ENCODE measurements at places on chromosomes 2 and 18.

DNA sequence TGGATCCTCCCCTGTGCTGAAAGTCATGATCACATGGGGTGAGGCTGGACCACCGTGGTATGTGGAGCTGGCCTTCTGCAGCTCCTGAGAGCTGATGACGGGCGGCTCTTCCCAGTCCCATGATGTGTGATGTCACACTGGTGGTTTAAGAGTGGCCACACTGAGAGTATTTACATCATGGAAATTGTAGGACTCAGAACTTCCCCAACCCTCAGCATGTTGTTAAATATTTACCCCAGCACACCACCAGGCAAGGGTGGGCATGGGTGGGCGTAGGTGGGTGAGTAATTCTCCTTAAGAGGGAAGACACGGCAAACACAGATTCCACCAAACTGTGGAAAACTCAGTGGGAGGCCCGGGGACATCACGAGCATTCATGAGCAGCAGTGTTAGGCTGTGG is 106.8 kb downstream of the ALPK2 start:
- DNase-seq: no peak

- no peak for DNase-seq
Observed at GRCh38 chr2:136106505-136106904, 11.4 kb downstream of the CXCR4 start.

DNA sequence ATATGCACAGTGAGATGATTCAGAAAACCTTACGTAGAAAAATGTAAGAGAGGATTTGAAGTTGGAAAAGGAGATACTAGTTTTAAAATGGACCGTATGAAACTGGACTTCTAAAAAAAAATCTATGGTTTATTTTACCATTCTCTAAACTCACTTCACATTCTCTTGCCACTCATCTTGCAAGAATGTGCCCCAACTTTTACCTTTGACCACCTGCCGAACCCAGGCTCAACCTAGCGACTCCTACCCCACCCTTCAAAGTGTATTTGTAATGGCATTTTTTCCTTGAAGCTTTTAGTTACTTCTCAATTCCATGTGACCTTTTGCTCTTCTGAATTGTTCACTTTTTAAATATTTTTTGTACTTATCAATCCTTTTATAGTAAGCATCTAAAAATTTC is 160.8 kb downstream of the PHLPP1 start:
- no peak for DNase-seq

- no peak for DNase-seq
Observed at GRCh38 chr2:119119999-119120756, 38.4 kb downstream of the C1QL2 start.

GRCh38 chr2:118970396-118971135 is 28.6 kb downstream of the MARCO start:
- DNase-seq: no peak

- DNase-seq: no peak
Observed at GRCh38 chr2:96647681-96648080, 5.1 kb downstream of the FER1L5 start.

DNA sequence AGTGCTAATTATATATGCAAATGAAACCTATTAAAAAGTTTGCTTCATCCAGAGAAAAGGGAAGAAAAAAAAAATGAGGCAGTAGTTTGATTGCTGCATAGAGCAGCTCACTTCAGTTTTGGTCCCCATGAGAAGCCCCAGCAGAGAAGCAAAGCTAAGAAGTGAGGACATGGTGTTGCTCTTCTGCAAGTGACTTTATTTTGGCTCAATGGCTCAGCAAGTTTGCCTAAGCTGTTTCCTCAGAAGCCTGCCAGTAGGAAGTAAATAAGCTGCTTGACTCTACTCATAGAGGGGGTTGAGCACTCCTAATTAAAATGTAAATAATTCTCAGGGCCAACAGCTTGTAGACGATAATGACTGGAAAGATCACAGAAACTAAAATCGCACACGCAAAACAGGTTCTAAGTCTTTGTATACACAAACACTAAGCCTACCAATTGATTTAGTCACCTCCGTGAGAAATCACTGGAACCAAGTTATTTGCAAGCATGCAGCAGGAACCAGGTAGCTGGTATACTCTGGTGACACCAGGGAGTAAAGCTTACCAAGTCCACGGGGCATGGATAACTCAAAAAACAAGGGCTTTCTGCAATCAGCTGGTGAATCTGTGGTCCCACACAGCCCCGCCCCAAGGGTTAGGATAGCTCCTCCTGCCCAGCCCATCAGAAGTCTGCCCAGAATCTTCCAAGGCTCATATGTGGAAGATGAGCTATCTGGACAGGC is 39.7 kb upstream of the NABP1 start:
- no peak for DNase-seq

DNA sequence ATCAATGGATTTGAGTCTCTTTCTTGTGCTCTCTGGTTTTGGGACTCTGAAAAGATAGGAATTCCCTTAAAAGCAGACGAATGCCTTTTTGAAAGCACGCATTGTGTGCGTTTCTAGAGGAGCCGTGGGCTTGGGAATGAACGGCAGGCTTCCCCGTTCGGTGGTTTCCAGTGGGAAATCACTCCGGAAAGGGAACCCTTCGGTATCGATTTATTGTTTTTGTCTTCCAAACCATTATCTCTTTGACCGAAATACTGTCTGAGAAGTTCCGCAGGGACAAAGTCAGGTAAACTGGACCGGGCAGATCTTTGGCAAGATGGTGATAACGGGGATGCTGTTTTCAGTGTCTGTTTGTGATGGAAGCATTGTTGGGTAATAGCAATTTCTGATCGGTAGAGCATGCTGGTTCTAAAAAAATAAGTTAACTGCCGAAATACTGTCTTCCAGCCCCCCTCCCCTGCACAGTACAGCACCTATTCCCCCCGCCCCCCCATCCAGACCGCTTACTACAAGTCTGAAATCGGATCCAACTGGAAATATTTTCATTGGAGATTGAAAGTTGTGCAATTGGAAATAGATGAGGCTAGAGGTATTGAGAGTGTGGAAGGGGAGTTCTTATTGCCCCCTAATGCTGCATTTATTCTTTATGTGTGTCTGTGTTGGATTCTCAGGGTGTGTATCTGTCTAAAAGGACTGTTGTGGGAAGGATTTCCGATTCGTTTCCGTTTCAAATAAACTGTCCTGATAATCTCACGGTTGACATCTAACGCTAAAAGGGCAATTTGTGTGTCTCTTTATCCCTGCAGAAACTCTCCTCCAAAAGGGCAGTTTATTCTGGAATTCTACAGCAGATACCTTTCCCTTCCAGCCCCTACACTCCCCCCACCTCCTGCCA is 635 bp downstream of the SETBP1 start:
- DNase-seq: no peak

GRCh38 chr2:44930274-44931197 is 11.0 kb upstream of the SIX3 start:
- DNase-seq: no peak

DNA sequence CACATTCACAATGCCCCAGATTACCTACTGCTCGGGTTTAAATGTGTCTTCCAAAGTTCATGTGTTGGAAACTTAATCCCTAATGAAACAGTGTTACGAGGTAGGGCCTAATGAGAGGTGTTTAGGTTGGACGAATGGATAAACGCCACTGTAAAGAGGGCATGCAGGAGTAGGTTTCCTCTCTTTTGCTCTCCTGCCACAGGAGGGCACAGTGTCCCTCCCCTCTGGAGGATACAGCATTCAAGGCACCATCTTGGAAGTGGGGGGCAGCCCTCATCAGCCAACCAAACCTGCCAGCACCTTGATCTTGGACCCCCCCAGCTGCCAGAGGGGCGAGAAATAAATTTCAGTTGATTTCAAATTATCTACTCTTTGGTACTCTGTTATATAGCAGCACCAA is 103.5 kb downstream of the TSHZ1 start:
- no peak for DNase-seq

DNA sequence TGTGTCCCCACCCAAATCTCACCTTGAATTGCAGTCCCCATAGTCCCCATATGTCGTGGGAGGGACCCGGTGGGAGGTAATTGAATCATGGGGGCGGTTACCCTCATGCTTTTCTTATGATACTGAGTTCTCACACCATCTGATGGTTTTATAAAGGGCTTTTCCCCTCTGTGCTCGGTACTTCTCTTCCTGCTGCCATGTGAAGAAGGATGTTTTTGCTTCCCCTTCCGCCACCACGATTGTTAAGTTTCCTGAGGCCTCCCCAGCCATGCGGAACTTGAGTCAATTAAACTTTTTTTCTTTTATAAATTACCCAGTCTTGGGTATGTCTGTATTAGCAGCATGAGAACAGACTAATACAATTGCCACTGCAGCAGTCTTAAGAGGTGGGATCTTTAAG is 134.9 kb downstream of the LTBP1 start:
- DNase-seq: no peak

DNA sequence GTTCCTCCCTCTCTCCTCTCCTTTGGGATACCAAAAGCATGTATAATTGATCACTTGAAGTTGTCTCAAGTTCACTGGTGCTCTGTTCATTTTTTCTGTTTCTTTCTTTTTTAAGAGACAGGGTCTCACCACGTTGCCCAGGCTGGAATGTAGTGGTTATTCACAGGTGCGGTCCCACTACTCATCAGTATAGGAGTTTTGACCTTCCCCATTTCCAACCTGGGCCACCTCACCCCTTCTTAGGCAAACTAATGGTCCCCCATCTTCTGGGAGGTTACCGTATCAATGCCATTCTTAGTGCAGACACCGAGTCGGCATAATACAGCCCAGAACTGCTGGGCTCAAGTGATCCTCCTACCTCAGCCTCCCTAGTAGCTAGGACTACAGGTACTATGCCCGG is 31.3 kb upstream of the TMEM247 start:
- DNase-seq: no peak

GRCh38 chr18:63271148-63271547 is 48.4 kb downstream of the BCL2 start:
- DNase-seq: no peak

GRCh38 chr2:25259737-25260124 is 82.0 kb downstream of the DNMT3A start:
- DNase-seq: no peak

DNA sequence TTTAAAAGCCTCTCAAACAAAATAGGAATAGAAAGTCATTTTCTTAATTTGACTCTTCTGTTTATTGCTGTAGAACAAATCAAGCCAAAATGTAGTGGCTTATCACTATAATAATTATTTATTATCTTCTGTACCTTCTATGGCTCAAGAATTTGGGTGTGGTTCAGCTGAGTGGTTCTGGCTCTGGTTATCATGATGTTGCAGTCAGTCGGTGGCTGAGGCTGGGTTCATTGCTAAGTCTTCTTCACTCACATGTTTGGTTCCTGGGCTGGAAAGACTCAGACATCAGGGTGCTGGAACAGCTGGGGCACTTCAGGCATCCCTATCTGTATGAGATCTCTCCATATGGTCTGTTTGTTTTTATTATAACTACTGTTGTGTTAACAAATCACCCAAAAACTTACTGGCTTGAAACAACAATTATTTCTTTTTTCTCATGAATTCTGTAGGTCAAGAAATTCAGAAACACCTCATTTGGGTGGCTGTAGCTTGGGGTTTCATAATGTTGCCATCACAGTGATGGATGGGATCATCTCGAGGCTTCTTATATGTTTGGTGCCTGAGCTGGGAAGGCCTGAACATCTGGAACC is 242.6 kb upstream of the FBXO11 start:
- DNase-seq: no peak

DNA sequence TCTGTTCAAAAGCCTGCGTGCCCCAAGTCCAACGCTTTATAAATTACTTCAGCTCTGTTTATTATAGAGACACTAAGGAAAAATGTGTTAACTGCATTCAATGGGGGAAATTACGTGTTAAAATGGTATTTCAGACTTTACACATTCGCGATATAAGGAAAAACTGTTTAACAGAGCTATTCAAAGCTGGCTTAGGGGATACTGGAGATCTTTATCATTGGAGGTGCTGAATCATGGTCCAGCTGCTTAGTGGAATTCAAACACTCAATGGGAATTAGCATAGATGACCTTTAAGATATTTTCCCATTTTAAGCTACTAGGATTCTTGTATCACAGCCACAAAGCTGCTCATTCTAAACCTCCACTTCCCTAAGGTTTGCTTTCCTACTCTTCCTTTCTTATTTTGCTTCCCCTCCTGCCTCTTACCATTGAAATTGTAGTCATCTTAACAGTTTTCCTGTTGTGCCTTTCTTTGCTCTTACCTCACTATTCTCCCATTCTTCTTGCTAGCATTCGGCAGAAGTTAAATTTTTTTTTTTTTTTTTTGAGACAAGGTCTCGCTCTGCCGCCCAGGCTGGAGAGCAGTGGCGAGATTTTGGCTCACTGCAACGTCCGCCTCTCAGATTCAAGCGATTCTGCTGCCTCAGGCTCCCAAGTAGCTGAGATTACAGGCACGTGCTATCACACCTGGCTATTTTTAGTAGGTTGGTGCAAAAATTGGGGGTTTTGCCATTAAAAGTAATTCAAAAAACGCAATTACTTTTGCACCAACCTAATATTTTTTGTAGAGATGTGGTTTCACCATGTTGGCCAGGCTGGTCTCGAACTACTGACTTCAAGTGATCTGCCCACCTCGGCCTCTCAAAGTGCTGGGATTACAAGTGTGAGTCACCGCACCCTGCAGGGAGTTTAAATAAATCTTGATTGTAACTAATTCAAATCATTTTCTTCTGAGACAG is 6.5 kb downstream of the SULT6B1 start:
- no peak for DNase-seq

- no peak for DNase-seq
Observed at GRCh38 chr2:42872721-42873120, 80.3 kb upstream of the HAAO start.

DNA sequence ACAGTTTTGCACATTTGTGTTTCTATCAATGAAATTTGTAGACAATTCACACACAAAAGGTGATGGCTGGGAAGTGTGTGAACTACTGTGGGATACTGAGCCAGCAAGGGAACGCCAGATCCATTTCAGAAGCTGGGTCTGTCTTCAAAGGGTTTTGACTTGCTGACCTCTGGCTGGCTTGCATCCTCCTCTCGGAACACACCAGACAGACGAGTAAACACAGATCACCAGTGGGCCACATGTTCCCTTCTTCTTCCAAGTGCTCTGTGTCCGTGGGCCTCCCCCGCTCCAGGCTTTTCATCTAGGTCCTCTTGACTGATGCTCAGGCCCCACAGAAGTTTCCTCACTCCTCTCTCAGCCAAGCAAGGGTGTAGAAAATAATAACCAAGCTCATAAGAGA is 122.2 kb upstream of the OSR1 start:
- no peak for DNase-seq

- DNase-seq: no peak
Observed at GRCh38 chr2:239394346-239394945, 6.4 kb downstream of the HDAC4 start.

GRCh38 chr2:235868645-235869044 is 299.5 kb downstream of the GBX2 start:
- DNase-seq: no peak

GRCh38 chr2:52036853-52037252 is 1004.9 kb upstream of the NRXN1 start:
- DNase-seq: no peak

GRCh38 chr18:43805646-43806194 is 528.4 kb upstream of the SYT4 start:
- DNase-seq: no peak

GRCh38 chr2:146003337-146003736 is 1483.4 kb upstream of the ZEB2 start:
- DNase-seq: no peak

- DNase-seq: no peak
Observed at GRCh38 chr2:58122540-58122939, 75.9 kb downstream of the VRK2 start.

GRCh38 chr18:65721619-65722018 is 29.2 kb upstream of the CDH7 start:
- DNase-seq: no peak

All from activated CD4-positive, alpha-beta T cell treated with anti-CD3 and anti-CD28 coated beads, Interleukin-2, amount 10 ng/mL, durations not matched to agents 7 days and 5 days (primary cell).